Hematopoietic multipotent progenitor cell treated with erythropoietin and hydrocortisone succinate and interleukin-3 and kit ligand, for 4 days (in vitro differentiated cells): ENCODE measurements at places on chromosomes 6 and 20.

- DNase-seq: no peak
Observed at GRCh38 chr6:7914991-7915789, 4.6 kb upstream of the TXNDC5 start.

GRCh38 chr6:135018052-135018451 is 36.6 kb downstream of the HBS1L start:
- no peak for DNase-seq

- DNase-seq: no peak
Observed at GRCh38 chr6:118318648-118319047, 229.4 kb upstream of the PLN start.

- DNase-seq: peak; percentile 57
Observed at GRCh38 chr20:4702562-4703280, 19.0 kb upstream of the PRND start.

GRCh38 chr6:30443657-30444450 is 45.5 kb upstream of the HLA-E start:
- DNase-seq: no peak

DNA sequence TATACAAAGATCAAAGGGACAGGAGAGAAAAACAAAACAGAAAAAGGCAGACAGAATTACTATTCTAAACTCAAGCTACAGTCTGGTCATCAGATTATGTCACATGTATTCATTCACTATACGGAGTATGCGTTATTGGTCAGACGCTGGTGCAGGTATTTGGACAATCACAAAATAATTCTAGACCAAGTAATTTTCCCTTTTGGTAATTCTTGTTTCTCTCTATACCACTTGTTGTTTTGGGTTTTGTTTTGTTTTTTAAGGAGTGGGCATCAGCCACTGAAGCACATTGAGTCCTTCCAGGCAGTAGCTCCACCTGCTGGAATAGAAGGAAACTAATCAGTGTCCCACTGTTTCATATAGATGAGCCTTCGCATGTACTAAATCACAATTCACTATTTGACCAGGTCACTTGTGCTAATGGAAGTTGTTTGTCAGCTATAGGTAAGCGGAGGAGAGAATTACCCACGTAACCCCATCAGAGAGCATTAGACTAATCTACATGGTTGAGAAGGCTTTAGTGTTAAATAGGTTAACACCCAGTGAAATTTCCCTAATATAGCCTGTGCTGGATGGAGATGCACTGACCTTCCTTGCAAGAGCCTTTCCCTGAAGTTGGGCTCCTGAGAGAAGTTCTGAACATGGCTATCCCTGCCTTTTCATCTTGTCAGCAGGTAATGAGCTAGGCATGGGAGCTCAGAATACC is 77.9 kb downstream of the TNFAIP3 start:
- DNase-seq: peak; percentile 71

DNA sequence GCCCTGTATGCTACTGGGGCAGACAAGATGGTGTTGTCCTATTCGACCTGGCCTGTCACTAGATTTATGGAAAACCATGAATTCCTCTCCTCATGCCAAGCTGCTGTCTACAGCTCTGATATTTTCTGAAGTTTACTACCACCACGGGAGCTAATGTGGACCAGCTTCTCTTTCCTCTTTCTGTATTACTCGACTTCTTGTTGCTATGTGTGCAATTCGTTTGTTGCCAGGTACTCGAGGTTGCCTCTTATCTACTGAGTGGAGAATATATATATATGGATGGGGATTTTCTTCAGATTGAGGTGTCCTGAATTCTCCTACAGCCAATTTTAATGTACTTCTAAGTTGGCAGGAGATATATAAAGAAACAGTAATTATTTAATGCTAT is 34.7 kb downstream of the MAN1A1 start:
- DNase-seq: peak; percentile 44

DNA sequence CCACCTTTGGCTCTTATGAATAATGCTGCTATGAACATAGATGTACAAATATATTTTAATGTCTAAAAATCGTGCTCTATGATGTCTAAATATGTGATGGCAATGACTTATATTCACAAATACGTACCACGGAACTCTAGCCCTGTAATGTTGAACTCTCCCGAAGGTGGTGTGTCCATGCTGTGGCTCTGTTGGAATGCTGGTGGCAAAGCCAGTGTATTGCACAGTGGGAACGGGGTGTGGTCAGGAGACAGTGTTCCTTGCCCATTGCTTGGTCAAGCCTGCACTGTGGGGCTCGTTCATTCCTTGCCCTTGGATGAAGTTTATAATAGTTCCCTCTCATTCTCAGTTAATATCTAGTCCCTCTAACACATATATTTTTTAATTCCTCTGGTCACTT is 109.6 kb downstream of the MTHFD1L start:
- DNase-seq: no peak

DNA sequence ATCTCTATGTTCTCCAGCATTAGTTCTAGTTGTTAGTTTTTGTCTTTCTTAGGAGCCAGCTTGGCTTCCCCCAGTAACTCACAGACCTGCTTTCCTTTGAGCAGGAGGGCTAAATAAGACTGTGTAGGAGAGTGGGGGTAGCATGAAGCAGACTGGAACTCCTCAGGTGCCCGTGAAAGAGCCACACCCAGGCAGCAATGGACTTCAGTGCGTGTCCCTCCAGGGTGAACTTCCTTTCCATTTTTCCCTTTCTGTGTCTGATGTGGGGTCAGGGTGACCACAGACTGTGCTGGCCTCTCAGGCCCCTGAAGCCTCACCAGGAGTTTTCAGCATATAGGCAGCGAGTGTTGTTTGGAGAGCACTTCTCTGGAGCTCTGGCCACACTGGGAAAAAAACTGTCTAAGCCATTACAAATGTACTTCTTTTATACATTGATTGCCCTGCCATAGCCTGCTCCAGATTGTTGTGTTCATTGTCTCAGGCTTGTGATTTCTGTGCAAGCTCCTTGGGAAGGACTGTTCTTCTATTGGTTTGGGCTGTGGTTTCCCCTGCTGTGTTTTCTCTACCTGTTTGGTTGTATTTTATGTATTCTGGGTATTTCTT is 55.7 kb downstream of the SH3BGRL2 start:
- no peak for DNase-seq

- DNase-seq: no peak
Observed at GRCh38 chr6:38068854-38069590, 249.5 kb downstream of the ZFAND3 start.

GRCh38 chr6:118103381-118104146 is 196.5 kb downstream of the SLC35F1 start:
- DNase-seq: no peak

GRCh38 chr20:916125-916799 is at the start of gene ANGPT4:
Gene ANGPT4 (minus strand): TSS chr20:916334. CDS start chr20:916214, 120 bp downstream.
- no peak for DNase-seq

GRCh38 chr6:82616386-82617028 is 252.9 kb downstream of the TPBG start:
- DNase-seq: no peak

GRCh38 chr6:89555806-89556205 is 82.7 kb downstream of the LYRM2 start:
- no peak for DNase-seq

- DNase-seq: peak; percentile 45
Observed at GRCh38 chr6:12608016-12608860, 108.3 kb upstream of the PHACTR1 start.

- no peak for DNase-seq
Observed at GRCh38 chr6:52535711-52536423, 41.0 kb downstream of the TRAM2 start.

DNA sequence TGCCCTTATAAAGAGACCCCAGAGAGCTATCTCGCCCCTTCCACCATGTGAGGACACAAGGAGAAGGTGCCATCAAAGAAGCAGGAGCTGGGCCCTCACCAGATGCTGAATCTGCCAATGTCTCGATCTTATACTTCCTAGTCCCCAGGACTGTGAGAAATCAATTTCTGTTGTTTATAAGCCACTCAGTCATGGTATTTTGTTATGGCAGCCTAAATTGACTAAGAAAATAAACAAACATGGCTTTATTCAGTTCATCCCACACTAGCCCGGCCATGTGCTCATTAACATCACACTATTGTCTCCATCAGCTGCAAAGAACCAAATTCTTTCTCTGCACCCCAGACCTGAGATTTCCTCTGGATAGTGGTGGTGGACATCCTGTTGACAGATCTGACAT is 302.4 kb downstream of the PTPRT start:
- DNase-seq: no peak

- DNase-seq: no peak
Observed at GRCh38 chr6:36068012-36068392, 40.4 kb downstream of the MAPK14 start.

DNA sequence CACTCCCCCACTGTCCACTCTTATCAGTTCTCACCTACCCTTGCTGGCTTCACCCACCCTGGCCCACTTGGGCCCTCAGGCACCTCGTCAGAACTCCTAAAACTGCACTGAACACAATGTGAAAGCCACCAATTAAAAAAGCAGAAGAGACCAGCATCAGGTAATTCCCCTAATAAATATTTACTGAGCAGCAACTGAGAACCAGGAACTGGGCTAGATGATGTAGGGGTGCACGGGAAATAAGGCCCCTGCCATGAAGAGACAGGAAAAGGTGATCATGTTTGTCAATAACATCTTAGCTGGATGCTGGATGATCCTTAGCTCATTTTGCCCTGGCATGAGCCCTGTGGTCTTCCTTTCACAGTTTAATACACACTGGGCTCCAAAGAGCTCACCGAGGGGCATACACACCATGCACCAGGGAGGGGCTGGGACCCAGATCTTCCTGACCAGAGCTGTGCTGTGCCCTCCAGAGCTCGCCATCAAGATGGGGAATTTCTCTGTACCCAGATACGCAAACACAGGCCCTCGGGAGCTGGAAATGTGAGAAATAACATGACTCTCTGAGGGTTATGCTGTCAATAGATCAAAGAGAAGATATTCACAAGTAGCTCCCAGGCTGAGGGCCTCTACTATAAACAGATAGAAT is 113.6 kb upstream of the SLC22A16 start:
- no peak for DNase-seq
